ENCODE measurements at places on chromosomes 3 and 15.
A peak's percentile ranks its signal among the peaks of the same experiment; 100 is the strongest.

DNA sequence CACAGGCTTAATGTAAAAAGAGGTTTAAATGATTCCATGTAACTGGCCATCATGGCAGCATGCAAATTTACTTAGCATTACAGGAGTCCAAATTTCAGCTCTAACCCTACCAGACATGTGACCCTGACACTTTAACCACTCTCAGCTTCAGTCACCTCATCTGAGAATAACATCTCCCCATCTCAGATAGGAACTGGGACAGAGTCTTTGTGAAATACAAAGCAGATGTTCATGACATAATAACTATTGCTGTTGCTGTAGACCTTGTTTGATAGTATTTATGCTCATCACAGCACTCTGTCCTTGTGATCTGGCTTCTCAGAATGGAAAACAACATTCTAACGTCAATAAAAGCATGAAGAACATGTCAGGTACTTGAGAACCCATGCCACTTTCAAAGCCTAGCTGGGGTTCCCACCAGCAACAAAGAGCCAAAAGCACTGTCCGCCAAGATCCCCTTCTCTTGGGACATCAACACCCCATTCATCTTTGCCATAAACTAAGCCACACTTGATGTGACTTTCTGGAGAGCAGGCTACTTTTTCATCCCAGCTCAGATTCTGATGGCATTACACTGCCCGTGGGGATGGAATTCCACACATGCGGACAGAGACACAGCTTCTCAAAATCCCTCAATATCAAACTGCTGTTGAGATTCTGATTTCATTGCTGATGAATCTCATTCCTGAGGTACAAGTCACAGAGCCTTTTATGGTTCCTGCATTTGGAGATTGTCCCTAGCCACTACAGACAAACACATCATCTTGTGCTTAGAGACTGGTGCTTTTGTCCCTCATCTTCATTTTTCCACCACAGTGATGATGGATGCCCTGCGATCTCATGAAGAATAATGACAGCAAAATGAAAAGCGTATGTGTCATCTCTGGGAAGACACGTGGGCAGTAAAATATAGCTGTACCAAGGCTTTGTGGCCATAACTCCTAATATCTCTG lies 202.7 kb downstream of the TNIK start:
- no peak for DNase-seq

DNA sequence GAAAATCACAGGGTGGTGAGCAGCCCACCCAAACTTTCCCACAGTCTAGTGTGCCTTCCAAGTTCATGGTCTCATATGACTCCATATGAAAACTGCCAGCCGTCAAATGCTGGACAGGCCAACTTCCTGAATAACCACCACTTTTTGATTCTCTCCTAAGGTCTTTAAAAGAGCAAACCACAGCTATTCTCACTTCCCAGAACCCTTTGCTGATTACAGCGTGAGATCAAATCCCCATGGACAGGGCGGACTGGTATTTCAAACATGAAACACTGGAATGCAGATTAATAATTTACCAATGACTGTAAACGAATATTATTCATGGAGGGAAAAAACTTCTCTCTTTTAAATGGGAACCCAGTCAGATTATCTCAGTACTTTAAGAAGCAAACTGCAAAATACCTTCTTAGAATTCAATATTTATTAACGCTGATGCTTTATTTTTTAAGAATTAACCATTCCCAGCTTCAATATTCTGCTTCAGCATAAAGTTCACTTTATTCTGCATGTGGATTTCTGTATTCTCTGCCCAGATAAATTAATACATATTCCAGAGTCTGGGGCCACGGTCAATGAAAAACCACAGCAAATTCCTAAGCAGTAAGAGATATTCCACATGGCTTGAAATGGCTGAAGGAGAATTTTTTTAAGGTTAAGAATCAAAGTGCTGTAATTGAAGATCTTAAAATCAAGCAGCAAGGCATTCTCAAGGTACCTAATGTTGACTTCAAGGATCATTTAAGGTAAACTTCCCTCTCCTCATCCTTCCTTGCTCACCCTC lies 42.9 kb downstream of the MYO1E start:
- no peak for DNase-seq

- DNase-seq = peak; percentile 32
These were observed 2.2 kb upstream of the BNIP2 start for GRCh38 chr15:59691194-59691805.

- DNase-seq = no peak
These were observed 20.8 kb upstream of the NXPE3 start for GRCh38 chr3:101758224-101758623.

DNA sequence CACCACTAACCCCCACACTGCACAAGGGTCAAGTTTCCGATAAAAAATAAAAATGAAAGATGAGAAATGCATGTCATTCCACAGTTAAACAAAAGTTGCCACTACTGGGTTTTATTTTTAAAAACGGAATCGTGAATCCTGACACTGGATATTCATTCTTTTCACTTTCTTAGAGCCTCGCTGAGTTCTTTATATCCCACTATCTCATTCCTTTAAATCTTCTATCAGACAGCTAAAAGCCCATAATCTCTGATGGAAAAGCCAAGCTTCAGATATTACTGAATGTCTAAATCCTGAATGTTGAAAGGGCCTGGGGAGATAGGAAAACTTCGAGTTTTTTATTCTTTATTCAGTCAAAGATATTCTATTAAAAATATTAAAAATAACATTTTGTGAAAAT lies 11.7 kb downstream of the RIOX2 start:
- no peak for DNase-seq

DNA sequence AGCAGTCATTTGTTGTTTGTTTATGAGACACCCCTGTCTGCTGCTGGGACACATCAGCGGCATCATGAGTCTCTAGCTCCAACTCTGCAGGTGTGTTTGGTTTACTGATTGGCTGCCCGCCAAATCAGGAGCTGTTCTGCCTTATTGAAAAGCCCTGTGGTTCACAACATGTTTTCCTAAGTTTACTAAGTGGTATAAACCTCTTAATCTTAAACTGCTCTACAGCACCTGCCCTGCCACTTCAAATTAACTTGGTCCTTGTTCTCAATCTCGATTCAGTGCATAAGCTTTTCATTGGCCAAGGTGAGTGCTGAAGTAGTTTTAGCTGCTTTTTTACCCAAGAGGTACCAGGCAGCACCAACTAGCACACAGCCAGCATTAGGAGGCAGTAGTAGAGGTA lies 77.8 kb upstream of the WDR72 start:
- DNase-seq = no peak

- DNase-seq = no peak
These were observed 105.2 kb upstream of the DPPA4 start for GRCh38 chr3:109442531-109442930.

GRCh38 chr3:121152573-121152972 lies 244.6 kb downstream of the STXBP5L start:
- no peak for DNase-seq

- DNase-seq = peak; percentile 27
These were observed 32.1 kb upstream of the B3GALNT1 start for GRCh38 chr3:161137260-161137659.

- DNase-seq = no peak
These were observed 57.6 kb upstream of the LIPC start for GRCh38 chr15:58374147-58374546.

GRCh38 chr15:91126080-91126479 lies 26.0 kb downstream of the SV2B start:
- no peak for DNase-seq

- DNase-seq = peak; percentile 79
These were observed at the start of gene ROBO1 for GRCh38 chr3:79767905-79768267. ROBO1 (minus strand) TSS chr3:79767998.

GRCh38 chr3:141385406-141386125 lies 17.3 kb downstream of the ZBTB38 start:
- DNase-seq = no peak

GRCh38 chr15:68812069-68812468 lies 8.6 kb downstream of the ANP32A start:
- DNase-seq = peak; percentile 6

DNA sequence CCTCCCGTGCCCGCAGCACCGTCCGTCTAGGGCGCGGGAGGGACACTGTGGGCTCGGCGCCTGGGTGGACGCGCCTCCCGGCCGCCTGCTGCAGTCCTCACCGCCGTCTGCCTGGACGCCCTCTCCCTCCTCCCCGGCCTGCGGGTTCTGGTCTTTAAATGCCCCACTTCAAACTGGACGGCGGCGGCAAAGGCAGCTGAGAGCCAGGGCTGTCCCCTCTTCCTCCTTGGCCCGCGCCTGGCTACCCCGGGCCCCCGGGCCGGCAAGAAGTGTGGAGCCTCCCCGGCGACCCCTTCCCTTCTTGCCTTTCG lies 426 bp downstream of the CBLB start:
- DNase-seq = peak; percentile 65

- DNase-seq = no peak
These were observed 17.0 kb downstream of the TM4SF18 start for GRCh38 chr3:149316437-149316836.

- DNase-seq = no peak
These were observed 13.3 kb downstream of the CHST13 start for GRCh38 chr3:126537116-126537729.

- no peak for DNase-seq
These were observed 25.0 kb downstream of the SRGAP3 start for GRCh38 chr3:9224490-9224889.

- DNase-seq = no peak
These were observed 227.1 kb upstream of the CD96 start for GRCh38 chr3:111314898-111315297.

- DNase-seq = no peak
These were observed 14.2 kb upstream of the ST6GAL1 start for GRCh38 chr3:186915806-186916796.

- no peak for DNase-seq
These were observed 177.6 kb upstream of the BCL6 start for GRCh38 chr3:187922704-187923416.

DNA sequence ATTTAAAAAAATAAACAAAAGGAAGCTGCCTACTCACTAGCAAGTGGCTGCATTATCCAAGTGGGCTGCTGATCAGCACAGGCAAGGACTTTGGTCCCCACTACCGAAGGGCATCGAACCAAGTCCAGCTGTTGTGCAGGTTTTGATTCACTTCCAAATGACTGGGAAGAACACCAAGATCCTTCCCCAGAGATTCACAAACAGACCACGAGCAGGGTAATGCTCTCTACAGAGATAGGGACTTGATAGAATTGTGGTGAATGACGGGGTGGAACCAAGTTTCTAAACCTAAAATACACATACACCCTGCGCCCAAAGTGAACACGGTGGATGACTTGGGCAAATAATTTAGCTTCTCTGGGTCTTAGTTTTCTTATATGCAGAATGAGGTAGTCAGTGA lies 203.7 kb upstream of the ICE2 start:
- no peak for DNase-seq

DNA sequence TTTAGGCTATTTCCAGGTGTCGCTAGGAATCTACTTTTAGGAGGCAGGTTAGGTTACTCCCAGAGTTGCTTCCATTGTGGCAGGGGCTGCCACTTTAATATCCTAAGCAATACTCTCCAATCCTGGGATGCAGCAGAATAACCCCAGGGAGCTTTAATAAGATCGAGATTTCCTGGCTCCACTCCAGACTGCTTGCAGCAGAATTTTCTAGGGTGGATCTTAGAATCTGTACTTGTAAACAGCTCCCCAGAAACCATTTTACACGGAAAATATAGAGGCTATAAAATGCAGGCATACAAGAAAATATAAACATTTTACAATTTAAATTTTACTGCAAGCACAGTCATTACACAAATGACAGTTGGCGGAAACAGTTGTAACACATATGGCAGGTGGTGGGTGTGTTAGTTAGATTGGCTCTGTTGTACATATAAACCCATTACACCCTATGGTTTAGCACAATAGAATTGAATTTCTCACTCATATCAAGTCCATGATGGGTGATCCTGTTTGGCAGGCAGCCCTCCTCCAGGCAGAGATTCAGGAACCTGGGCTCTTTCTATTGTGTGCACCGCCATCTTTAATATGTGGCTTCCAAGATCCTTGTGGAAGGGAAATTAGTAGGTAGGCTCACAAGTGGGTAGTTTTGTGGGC lies 35.0 kb upstream of the TNFAIP8L3 start:
- DNase-seq = no peak

DNA sequence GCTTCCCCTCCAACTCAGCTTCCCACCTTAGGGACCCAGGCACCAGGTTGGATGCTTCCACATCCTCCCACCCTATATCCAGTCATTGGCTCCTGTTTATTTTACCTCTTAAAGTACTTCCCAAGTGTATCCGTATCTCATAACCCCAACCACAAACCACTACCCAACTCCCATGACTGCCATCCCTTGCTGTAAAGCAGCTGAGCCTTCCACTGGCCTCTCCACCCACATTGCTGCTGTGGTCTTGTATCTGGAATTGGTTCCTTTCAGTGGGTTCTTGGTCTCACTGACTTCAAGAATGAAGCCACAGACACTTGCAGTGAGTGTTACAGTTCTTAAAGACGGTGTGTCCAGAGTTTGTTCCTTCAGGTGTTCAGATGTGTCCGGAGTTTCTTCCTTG lies 79.8 kb upstream of the HRH1 start:
- no peak for DNase-seq

- no peak for DNase-seq
These were observed 9.8 kb downstream of the RAB27A start for GRCh38 chr15:55279746-55280351.

DNA sequence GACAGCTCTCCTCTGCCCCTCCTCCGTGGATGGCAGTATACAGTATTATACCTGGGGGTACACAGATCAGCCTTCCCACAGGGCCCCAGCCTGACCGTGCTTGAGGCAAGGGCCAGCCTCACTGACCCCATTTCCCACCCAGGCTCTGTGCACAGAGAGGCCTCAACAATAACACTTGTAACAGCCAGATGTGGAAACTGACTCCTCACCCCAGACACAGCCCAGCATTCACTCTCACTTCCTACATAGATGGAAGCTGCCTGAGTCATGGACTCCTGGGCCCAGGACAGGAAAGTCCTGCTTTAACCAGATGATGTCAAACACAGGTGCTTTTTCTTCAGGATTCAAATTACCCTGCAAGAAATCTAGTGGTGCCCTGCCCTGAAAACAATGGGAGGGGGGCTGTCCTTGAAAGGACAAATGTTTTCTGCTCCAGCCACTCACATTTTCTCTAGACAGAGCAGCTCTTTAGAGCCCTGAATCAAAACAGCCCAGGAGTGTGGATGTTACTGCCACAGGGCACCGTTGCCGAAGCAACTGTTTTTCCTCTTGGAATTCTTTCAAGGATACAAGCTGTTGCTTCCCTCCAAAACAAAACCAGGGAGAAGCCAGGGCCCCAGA lies 16.4 kb downstream of the CCDC12 start:
- DNase-seq = no peak

GRCh38 chr3:131439084-131439483 lies 57.5 kb downstream of the NUDT16 start:
- no peak for DNase-seq
